ENCODE measurements at places on chromosomes 3 and 15.
A peak's percentile ranks its signal among the peaks of the same experiment; 100 is the strongest.

- peak; percentile 15 for DNase-seq
Measured at GRCh38 chr3:82130046-82130445, 368.6 kb upstream of the GBE1 start.

DNA sequence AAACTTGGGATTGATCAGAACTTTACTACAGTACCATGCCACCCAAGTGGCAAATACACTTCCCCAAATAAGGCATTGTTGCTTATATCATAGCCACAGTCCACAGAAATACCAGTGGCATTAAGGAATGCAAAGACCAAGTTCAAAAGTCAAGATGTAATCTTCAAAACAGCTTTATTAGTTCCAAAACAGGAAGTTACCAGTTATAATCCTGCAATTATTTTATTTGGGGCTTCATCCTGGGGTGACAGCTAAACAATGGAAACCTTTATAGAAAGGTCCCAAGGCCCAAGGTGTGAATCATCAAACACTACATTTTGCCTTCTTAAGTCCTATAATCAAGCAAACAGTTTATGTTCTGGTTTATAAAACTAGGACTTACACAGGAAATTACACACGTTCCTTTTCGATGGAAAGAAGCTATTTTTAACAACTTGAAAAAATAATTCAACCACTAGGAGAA, 30.3 kb upstream of the RNF7 start:
- no peak for DNase-seq

DNA sequence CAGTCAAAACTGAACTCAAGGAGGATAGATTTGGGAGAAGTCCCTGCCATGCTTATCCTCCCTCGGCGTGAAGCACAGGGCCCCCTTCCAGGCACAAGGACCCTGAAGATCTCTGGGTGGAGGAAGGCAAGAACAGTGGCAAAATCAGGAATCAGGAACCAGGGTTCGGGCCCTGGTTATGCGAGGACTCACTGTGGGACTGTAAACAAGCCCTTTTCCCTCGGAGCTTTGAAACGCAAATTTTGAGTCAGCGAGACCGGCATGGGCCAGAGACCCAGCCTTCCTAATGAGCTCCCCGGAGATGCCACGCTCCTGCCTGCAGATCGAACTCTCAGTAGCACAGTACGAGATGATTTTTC, 70.1 kb downstream of the SLC12A8 start:
- no peak for DNase-seq

GRCh38 chr3:128051837-128052594, at the start of gene SEC61A1:
SEC61A1 (plus strand) TSS chr3:128052437; CDS start chr3:128052553, 116 bp downstream.
- peak; percentile 89 for DNase-seq

- no peak for DNase-seq
Measured at GRCh38 chr3:197367081-197367780, 68.8 kb upstream of the DLG1 start.
